ENCODE measurements at places on chromosomes 5 and 9.

- no peak for DNase-seq
These were observed 61.6 kb downstream of the NNT start for GRCh38 chr5:43664501-43665040.

DNA sequence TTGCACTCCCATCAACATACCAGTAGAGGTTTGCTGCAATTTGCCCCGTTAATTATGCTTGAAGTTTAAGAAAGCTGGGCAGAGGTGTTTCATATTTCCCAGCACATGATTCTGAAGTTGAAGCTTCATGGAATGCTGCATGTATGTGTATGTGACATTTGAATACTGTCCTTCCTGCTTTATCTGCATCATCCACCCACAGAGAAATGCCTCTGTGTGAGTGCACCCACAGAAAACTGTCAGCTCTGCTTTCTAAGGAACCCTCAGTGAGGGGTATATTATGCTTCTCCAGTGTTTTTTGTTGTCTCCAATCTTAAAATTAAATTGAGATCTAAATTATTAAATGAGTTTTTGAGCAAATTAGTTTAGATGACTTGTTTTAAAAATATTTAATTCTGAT, 358.1 kb upstream of the PIK3R1 start:
- no peak for DNase-seq

GRCh38 chr9:96453625-96454024, 3.7 kb downstream of the HABP4 start:
- peak; percentile 70 for DNase-seq

DNA sequence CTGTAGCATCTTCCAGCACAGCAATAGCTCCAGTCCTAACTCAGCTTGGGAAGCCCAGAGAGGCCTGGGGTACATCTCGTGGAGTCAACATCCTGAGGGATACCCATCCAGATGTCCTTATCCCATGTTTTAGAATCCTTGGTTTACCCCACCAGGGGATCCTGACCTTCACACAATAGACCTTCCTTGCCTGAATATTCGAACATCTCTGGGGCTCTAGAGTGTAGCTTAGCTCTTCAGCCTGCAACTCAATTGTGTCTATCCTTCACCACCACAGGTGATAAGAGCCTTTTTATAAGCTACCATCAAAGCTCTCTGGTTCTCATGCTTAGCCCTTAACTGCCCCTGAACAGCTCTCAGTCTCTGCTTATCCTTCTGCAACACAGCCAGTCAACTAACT, 7.5 kb upstream of the RALGPS1 start:
- DNase-seq, result no peak

DNA sequence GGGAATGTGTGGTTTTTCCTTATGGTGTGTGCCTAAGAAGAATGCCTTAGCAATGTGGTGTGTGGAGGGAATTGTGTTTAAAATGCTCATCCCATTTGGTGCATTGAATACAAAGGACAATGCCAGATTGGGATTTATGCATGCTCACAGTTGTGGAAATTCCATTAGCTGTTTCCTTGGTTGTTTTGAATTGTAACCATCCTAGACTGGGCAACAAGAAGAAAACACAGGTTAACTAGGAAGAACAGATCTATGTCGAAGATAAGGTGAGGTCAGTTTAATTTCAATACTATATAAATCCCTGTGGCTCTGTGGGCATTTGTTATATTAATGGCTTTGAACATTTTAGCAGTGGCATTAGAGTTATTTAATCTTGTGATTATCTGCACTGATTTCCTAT, 266.8 kb downstream of the MAT2B start:
- no peak for DNase-seq

DNA sequence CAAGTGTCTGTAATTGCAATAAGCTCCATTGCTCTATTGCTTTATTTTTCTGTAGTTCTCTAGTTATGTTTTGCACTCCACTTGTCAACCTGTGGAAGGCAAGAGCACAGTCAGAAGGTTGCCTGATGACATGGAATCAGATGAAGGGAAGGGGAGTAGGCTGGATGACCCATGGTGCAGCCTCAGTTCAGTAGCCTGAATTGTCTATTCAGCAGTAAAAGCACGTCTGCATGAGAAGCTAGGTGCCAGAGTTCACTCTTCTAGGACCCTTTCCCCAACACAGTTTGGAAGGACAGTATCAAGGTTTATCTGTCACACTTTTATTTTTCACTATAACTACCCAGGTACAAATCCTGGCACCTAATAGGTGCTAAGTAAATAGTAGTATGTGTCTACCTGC, 39.3 kb downstream of the SLC44A1 start:
- DNase-seq, result no peak

DNA sequence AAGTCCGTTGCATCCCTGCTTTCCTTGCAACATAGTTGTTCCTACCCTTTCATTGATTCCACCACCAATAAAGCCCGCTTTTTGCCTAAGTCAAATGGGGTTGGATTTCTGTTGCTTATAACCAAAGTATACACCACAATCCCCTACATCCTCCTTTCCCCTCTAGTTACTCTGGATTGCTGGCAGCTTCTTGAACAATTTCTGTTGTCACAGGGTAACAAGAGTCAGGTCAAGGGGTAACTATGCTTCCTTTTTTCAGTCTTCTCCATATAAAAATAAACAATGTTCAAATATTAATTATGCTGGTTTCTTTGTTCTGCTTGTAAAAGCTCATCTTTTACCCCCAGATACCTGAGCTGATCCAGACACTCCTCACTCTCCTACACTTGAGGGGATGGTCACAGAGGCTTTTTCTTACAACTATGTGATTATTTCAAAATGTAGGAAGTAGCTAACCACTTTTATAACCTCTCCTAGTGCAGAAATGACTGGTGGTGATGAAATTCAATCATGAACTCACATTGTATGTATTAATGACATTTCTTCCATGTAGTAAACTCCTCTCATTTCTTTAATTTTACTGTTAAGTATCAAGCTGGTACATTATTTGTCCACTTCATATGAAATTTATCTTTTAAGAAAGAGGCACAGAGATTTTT, 136.5 kb downstream of the SNX18 start:
- DNase-seq, result no peak

DNA sequence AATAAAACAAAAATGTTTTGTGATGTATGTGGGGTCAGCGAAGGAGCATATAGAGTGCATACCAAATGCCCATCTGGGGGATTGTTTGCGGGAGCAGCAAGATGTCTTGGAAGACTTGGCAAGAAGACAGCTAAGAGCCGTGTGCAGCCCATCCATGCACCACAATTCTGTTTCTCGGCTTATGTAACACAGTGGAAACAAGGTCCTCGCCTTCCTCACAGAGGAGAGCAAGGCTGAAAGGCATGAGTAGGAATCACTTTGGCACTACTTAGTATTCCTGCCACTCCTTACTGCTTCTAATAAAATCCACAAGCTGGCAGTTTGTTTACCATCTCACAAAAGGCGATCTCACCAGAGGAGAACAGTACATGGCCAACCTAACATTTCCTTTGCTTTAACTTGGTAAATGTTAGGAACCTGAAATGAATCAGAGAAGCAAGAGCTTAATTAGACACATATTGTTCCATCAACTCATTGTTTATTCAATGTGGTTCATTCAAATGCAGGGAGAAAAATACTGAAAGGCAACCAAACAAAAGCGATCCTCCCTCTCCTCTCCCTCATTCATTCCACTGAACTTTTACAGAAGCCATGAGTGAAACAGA, 648.1 kb downstream of the ACTL7B start:
- DNase-seq, result no peak

- no peak for DNase-seq
These were observed 19.1 kb upstream of the KIF12 start for GRCh38 chr9:114117996-114118830.

DNA sequence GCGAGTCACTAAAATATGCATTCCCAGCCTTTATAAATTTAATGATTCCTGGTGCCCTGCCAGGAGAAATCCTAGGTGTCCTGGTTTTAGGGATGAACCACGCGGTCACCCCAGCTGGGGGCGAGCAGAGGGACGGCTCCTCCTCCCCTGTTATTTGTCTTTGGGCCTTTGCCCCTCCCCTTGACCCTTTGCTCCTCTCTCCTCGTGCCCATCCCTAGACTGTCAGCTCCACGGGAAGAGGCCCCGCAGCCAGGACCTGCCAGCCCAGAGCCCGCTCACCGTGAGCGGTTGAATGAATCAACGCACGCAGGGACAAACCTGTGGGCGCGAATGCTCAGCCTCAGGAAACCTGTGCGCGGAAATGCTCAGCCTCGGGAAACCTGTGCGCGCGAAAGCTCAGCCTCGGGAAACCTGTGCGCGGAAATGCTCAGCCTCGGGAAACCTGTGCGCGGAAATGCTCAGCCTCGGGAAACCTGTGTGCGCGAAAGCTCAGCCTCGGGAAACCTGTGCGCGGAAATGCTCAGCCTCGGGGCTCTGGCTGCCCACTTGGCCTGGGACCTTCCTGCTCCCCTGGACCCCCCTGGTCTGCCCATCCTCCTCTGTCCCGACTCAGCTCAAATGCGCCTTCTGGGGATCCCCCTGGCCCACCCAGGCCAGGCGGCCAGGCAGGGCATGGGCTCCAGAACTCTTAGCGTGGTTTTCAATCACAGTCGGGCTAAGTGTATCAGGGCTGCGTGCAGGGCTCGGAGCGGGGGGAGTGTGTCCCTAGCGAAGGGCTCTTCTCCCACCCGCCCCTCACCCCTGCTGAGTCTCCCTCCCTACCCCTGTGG, 140.5 kb upstream of the COL5A1 start:
- peak; percentile 24 for DNase-seq

DNA sequence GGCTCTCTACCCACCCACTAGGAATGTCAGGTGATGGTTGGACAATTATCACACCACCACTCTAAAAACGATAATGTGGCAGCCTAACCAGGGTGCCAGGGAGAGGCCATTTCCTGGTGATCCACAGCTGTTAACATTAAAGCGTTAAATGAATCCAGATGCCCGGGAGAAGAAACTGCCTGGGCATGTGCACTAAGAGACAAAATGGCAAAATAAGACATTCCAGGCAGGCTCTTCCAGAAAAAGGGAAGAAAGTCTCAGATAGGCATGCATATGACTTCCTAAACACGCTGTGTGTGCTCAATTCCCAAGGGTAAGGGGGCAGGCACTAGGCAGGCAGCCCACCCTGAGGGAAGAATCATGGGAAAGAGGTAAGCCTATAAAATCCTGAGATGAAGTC, 4.6 kb upstream of the TXN start:
- no peak for DNase-seq

GRCh38 chr5:150779397-150780186, 1.0 kb downstream of the SMIM3 start:
- no peak for DNase-seq

DNA sequence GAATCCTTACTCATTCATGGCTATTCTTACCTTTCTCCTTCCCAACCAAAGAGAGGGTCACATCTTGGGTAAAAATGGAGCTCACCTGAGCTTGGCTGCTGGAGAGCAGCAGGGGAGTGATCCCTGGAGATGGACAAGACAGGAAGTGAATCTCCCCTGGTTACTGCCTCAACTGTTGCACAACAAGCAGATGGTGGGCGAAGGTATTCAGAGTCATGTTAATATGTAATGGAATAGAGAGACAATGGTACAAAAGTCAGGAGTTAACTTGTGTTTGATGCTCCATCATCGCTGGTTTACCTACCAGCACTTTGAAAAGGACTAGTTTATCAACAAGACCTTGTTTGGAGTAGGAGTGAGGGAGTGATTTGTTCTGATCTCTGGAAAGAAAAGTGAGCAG, 13.0 kb upstream of the PLPP1 start:
- DNase-seq, result no peak

- DNase-seq, result no peak
These were observed 592.5 kb upstream of the CLINT1 start for GRCh38 chr5:158451203-158451992.

DNA sequence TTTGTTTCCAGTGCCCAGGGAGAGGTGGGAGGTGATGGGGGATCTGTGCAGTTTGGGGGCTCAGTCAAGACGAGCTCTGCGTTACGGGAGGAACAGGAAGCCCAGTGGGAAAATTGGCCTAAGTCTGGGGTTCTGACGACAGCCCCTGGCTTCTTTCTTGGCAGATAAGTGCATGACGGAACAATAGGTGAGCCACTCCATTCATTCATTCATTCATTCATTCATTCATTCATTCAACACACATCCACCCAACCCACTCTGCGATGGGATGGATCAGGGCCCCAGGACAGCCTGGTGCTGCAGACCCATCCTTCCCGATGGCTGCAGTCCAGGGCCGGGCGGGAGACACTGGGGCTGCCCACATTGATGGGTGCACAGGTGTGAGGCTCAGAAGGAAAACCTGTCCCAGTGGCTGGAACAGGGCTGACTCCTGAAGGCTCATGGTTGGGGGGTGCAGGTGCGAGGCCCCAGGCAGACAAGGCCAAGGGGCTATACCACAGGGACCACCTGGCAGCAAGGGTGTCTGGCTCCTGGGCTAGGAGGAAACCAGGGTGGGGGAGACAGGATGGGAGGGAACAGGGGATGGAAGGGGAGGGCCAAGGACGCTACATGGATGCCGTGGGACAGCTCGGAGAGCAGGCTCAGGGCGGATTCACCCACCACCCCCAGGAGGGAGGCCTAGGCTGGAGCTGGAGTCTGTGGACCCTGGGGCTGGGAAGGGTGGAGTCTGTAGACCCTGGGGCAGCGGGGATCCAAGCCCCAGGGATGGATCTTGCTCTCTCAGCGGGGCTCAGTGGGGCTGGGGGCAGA, 1.9 kb upstream of the LCNL1 start:
- DNase-seq, result no peak

DNA sequence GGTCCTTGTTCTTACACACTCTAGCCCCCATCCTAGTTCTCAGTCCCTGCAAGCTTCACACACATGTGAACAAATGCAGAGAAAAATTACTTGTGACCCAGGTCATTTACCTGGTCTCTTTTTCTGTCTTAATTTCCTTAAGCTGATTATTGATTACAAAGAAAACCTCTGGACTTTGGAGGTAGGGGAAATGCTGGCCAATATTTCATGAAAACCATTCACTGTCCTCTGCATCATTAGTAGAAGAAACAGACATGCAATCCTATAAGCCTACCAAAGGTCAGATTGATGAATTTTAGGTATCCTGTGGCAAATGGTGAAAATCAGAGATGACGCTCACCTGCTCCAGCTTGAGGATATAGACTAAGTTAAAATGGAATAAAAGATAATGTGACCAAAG, 366.8 kb downstream of the ARRDC3 start:
- DNase-seq, result no peak

DNA sequence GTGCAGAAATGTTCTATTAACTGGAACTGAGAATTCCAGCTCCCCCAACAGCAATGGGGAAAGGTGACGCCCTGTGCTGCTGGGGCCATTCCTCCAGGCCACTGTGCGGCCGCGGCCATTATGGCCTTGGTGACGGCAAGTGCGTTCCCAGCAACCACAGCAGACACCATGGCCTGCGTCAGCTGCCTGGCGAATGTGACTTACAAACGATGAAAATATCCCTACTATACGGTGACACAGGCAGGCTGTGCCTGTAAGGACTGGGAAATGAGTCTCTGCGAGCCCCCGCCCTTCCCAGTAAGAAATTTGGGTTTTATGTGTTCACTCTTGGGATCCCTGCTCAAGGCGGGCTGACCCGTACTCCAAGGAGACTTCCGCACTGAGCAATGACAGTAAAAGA, 20.6 kb downstream of the CLPTM1L start:
- DNase-seq, result no peak

- no peak for DNase-seq
These were observed 76.3 kb downstream of the MTREX start for GRCh38 chr5:55384072-55384471.
